ENCODE measurements at places on chromosomes 11 and 22.
A peak's percentile ranks its signal among the peaks of the same experiment; 100 is the strongest.

- DNase-seq, result no peak
Observed at GRCh38 chr11:122170815-122171475, 54.9 kb upstream of the BLID start.

DNA sequence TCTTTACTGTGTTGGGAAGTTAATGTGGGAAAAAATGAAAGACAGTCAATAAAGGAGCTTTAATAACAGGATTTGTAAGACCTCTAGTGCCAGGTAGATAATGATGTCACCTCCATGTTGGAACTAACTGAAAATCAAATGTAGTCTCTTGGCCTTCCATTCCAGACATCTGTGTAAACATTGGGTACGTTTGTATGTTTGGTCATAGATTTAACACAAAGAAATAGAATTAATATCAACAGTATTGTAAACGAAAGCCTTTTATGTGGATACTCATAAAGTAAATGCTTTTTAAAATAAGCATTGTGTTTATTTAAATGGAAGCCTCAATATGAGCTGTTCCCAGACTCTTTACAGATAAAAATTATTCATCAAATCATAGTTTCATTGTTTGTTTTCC, 605.7 kb downstream of the METTL15 start:
- no peak for DNase-seq

- no peak for DNase-seq
Observed at GRCh38 chr11:86678296-86678695, 5.9 kb upstream of the ME3 start.

- DNase-seq, result peak; percentile 30
Observed at GRCh38 chr11:79400717-79401330, 40.0 kb downstream of the TENM4 start.

DNA sequence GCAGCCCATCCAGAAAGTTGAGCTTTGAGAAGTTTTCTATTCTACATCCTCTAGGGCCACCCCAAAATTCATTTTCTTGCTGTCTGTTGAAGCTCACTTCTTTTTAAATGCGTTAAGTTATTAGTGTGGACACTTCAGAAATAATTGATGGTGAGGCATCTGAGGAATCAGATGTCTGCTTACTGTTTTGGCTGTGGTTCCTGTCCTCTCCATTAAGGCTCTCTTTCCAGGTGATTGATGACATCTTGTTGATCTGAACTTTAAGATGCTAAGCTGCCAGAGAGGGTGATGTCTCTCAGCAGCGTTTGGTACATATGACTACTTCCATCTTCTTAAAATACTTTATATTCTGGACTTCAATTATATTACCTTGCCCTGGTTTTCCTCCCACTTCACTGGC, 45.2 kb downstream of the FAT3 start:
- DNase-seq, result no peak

- DNase-seq, result peak; percentile 77
Observed at GRCh38 chr11:10544491-10545465, 3.8 kb upstream of the RNF141 start.

DNA sequence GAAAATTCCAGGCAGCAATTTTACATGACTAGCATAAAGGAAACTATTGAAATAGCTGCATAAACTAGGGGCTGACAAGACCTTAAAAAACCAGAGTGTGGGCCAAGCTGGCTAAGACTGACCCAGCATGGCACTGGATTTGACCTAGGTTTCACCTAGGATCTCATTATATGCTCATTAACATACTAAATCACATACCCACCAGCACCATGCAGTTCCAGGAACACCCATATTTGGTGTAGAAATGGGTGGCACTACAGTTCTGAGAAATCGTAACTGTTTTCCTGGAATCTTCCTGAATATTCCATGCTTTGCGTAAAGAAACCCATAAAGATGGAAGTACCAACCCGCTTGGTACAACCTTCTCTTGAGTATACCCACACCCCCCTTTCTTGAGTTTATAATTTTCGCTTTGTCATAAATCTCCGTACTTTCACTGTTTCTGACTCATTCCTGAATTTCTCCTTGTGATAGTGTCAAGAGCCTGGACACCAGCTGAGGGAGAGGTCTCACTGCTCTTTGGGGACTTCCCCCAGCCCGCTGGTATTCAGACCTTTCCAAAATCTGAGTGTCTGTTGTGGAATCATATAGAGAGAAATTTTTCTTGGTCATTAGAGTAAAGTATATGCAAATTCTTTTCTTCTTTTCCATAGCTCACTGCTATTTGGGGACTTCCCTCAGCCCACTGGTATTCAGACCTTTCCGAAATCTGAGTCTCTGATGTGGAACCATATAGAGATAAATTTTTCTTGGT, 55.1 kb downstream of the MTMR3 start:
- DNase-seq, result peak; percentile 5

DNA sequence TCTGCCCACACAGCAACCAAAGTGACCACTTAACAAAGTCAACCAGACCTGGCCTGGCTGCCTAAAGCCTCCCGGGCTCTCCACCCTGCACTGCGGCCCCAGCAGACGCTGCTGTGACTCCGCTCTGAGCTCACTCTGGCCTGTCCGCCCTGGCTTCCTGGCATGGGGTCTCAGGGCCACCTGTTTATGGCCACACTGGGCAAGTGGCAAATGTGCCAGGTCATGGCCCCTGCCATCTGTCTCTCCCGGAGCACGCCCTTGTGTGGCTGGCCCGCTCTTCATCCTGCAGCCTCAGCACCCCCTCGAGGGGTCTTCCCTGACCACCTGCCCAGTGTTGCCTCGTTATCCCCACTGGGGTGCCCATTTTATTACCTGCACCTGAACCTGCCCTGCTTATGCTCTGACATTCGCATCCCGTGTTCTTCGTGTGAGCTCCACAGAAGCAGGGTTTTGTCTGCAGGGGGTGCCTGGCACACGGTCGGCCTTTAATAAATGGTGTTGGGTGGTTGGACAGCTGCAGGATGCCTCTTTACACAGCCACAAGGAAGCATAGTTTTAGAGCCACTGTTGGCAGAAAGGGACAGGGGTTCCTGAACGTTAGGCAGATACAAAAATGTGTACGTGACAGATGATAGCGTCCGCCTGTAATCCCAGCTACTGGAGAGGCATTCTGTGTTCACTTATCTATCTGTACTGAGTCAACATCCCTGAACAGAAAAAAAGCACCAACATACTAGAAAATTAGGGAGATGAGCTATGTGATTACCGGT, 785.6 kb downstream of the TBC1D22A start:
- no peak for DNase-seq

DNA sequence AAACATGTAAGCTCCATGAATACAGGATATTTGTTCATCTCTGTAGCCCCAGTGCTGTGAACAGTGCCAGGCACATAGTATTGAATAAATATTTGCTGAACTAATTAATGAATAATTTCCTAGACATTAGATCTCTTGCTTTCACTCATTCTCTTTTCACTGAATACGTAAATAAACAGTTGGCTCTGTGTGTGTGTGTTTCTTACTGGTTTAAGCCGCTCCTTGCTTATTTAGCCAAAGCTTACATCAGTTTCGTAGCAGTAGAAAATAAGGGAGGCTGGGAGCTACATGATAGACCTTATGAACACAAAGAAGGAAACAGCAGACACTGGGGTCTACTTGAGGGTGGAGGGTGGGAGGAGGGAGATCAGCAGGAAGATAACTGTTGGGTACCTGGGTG, 17.2 kb downstream of the KREMEN1 start:
- no peak for DNase-seq

DNA sequence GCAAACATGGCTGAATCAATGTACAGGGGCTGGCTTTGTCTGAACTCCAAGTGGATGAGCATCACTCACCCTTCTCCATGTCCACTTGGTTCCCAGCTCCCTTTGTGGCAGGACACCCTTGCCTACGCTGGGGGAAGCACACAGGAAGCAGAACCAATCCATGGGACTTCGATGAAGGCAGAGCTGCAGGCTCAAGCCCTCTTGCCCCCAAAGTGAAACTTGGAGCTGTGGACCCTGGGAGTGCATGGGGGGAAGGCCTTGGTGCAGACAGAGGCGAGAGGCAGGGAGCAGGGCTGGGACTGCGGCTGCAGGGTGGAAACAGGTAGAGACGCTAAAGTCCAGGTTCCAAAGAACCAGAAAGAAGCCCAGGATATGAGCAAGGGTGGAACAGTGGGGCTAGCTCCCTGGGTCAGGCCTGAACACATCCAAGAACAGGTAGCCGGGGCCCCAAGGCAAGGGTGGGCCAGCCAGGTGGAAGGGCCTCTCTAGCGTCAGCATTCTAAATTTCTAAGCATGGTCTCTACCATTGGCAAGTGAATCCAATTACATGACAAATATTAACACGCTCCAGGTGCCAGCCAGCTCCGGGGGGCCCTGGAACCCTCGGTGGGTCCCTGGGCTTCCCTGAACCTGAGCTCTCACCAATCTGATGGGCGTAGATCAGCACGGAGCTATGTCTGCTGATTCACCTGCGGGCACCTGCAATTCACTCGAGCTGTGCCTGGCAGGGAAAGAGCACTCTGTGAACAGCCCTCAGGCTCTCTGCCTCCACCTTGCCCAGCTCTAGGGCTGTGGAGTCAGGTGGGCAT, 532.8 kb downstream of the BRD1 start:
- no peak for DNase-seq

DNA sequence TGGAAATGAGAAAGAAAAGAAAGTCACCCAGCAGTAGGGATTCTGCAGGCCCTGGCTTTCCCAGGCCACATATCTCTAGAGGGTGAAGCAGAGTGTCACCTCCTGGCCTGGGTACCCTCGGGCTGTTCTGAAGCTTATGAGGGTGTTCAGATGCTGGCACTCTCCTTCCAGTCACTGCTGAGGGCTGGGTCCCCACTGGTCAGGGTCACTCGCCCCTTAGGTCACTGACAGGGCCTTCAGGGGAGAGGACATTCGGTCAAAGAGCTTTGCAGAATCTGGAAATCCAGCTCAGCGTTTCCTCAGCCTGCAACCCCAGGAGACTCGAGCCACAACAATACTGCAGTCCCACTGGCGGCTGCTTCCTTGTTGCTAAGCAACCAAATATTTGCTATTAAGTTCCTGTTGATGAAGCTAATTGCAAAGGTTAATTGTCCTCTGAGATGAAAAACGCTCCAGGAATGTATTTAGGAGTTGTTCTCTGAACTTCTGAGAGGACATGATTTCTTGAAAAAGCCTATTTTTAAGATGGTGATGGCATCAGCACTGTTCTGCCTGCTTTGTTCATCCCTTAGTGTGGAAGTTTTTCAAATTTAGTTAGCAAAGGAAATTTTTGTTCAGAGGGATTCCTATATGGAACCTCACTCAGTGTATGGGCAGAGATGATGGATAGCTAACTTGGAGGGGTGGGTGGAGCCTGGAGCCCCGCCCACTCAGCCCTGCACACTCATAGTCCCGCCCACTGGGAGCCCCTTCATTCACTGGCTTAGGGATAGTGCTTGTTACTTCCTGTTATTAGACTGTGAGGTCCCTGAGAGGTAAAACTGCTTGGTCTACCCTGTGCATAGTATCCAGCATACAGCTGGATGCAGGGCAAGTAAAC, 109.2 kb downstream of the CSNK2A3 start:
- peak; percentile 61 for DNase-seq

DNA sequence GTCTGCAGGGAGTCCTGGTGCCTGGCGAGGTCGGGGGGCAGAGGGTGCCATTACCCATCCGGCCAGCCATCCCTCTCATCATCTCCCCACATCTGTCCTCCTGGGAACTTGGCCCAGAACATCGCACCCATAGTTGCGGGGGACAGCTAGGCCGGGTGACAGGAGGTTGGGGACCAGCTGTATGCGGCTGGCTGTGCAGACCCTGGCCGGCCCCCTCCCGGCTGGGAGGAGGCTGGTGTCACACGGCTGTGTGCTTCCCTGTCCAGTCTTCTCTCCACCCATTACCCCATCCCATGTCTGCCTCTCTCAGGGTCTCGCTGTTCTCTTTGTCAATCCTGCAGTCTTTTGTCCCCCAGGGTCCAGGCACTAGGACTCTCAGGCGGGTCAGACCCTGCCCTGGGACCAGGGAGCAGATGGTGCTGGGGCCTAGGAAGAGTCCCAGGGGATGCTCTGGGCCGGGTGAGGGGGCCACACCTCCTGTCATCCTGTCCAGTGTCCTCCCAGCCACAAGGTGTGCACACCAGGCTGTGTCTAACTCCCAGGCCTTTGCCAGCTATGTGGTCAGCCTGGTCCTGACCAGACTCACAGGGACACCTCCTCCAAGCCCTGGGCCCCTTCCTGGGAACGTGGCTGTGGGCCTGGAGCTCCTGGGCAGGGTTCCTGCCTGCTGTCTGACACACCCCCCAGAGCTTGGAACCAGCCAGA, 6.4 kb upstream of the TBX1 start:
- DNase-seq, result no peak

- no peak for DNase-seq
Observed at GRCh38 chr22:36743011-36743410, 32.9 kb downstream of the IFT27 start.

- no peak for DNase-seq
Observed at GRCh38 chr11:3173795-3174194, 8.7 kb upstream of the OSBPL5 start.

GRCh38 chr11:10809373-10810160, 841 bp upstream of the EIF4G2 start:
- DNase-seq, result no peak

- no peak for DNase-seq
Observed at GRCh38 chr11:86863476-86863875, 63.1 kb downstream of the PRSS23 start.

DNA sequence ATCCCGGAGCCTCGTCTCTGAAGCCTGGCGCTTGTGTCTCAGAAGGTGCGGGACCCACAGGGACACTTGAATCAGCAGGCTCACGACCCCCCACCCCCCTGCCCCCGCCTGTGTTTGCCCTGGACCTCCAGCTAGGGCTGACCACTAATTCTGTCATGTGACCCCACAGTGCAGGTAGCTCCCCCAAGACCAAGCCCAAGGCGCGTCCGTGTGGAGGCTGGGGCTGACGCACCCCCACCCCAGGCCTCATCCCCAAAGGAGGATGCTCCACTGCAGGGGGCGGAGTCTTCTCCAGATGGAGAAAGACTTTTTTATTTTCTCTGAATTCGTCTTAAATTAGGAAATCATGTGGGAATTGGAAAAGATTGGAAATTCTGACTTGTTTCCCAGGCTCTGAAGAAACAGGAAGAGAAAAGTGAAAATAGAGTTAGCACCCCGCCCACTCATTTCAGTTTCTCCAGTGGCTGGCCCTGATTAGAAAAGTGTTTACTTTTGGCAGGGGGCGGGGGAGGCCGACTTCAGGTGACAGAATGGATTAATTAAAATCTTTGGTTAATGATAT, 1.0 kb upstream of the RELA start:
- DNase-seq, result peak; percentile 72

- no peak for DNase-seq
Observed at GRCh38 chr11:4184163-4184916, 89.7 kb downstream of the RRM1 start.

- DNase-seq, result no peak
Observed at GRCh38 chr11:40401132-40401853, 1058.2 kb downstream of the LRRC4C start.

- no peak for DNase-seq
Observed at GRCh38 chr11:16809886-16810668, 71.6 kb downstream of the C11orf58 start.

- no peak for DNase-seq
Observed at GRCh38 chr11:130389335-130389935, 39.0 kb downstream of the ADAMTS8 start.

DNA sequence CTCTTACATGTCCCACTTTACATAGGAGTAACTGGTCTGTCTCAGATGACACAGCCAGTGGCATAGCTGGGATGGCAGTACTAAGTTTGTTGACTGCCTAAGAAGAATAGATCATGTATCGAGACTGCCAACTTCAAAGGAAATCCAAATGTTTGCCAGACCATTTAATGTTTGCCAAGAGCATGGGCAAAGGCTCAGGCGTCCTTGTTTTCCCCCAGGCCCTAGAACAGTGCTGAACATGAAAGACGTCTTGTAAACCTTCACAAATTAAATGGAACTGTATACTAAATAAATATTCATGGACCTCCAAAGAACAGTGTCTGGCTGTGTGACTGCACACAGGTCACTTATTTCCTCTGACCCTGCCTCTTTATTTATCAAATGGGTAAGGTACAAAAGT, 234.7 kb upstream of the CCDC90B start:
- DNase-seq, result no peak

Data from B cell (primary cell).